ENCODE measurements at places on chromosomes 6 and 20.

DNA sequence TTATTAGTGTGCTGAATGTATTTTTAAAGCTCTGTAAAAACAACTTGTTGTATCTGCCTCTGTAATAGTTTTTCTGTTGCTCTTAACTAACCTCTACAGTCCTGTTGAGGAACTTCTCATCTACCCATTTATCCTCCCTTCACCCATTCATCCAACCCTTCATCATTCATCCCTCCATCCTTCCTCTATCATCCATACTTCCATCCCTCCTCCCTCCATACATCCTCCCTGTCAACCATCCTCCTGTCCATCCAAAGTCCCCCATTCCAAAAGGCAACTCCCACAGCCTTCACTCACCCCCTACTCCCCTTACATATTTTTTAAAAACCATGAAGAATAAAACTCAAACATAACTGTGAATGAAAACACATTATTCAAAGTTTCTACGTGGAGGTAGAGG, 40.7 kb upstream of the SPDEF start:
- no peak for DNase-seq

DNA sequence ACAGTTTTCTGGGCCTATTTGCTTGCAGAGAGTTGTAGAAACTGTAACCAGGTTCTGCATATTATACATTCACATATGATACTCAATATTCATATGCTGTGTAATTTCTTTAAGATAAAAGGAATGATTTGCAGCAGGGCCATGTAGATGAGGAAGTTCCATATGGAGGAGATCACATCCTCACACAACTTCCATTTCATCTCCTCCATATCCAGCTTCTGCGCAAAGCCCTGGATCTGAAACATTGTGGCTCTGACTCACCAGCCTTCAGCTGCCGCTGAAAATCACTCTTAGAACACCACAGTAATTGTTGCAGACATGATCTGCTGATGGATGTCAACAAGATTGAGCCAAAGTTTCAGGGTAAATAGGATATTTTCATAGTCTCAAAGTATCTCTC, 57.7 kb downstream of the PXDC1 start:
- no peak for DNase-seq

- DNase-seq: no peak
Measured at GRCh38 chr20:2967841-2968240, 75.6 kb upstream of the GNRH2 start.

- no peak for DNase-seq
Measured at GRCh38 chr6:10603219-10603618, 82.1 kb downstream of the GCNT2 start.

GRCh38 chr6:73509851-73510250, 11.0 kb downstream of the EEF1A1 start:
- DNase-seq: no peak

DNA sequence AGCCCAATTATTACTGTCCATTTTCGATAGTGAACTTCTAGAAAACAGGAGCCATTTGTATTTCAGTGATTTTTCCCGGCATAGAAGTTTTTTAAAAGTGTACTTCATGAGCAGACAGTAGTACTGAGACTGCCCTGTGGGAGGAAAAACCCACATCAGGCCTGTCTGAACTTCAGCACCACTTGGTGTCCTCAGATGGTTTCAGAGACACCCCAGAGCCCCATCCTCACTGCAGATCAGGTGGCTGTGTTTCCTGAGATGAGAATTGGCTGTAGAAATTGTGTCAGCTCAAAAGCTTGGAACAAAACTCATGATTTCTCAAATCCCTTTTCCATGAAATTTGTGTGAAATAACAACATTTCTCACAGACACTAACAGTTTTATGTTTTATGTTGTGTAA, 110.0 kb upstream of the RIN2 start:
- DNase-seq: no peak

- DNase-seq: no peak
Measured at GRCh38 chr6:125511809-125512396, 210.1 kb upstream of the HDDC2 start.

DNA sequence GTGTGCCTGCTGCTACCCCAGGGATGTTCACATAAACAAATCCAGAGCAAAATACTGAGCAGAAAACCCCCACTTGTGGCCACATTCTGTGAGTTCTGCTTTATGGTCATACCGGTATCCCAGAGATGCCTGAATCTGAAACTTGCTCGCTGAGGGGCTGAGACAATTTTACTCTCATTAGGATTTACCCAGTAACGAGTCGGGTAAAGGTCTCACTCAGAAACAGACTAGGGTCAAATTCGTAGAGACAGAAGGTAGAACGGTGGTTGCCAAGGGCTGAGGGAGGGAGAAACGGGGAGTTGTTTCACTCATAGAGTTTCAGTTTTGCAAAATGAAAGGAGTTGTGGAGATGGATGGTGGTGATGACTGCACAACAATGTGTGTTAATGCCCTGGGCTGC, 45.4 kb upstream of the NKX2-2 start:
- no peak for DNase-seq

DNA sequence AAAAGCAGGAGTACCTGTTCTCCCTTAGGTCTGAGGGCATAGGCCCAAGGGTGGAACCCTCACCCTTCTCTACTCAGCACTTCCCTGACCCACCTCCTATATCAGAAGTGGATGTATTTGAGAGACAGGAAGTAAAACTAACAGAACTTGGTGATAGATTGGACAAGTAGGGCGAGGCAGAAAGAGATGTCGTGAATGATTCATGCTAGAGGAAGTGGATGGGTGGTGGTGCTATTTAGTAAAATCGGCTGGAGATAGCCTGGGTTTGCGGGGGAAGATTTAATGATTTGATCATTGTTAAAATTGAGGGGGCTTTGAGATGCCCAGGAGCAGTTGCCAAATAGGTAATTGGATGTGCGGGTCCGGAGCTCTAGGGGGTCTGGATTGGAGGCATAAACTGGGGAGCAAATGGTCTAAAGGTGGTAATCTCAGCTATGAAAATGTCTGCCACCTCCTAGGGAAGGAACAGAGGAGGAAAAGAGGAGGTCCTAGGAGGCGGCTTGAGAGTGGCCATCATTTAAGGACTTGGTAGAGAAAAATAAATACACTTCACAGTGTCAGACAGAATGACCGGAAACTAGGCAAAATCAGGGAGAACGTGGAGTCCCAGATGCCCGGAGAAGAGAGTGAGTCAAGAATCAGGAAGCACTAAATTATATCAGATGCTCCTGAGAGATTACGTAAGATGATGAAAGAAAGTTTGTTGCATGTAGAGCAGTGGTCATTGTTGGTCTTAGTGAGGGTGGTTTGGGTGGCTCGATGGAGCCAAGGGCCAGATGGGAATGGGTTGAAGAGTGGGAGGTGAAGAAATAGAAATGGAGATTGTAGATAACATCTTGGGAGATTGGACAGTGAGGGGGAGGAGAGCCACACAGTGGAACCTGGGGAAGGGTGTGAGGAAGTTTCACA, 142.0 kb downstream of the CEP57L1 start:
- DNase-seq: no peak

- DNase-seq: no peak
Measured at GRCh38 chr6:5351552-5352210, 90.4 kb downstream of the FARS2 start.

GRCh38 chr20:35273449-35274171, 4.3 kb downstream of the MMP24OS start:
- DNase-seq: no peak

DNA sequence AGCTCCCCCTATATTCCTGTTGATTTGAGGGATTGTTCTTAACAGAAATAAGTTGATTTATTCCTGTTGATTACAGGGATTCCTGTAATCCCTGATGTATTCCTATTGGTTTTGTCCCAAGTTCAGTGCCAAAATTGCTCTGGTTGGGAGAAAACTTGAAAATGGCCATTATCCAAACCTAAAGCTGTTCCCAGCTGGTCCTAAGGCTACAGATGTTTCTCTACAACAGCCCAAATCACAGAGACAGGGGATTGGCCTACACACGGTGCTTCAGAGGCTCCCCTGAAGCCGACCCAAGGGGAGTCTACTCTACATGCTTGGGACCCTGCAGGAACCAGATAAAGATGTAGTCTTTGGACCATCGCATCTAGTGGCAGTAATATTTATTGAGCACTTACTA, 99.0 kb upstream of the AKAP12 start:
- no peak for DNase-seq
